ENCODE measurements at places on chromosomes 3 and 15.

- no peak for DNase-seq
These were observed 258.4 kb downstream of the OPA1 start for GRCh38 chr3:193851428-193851847.

DNA sequence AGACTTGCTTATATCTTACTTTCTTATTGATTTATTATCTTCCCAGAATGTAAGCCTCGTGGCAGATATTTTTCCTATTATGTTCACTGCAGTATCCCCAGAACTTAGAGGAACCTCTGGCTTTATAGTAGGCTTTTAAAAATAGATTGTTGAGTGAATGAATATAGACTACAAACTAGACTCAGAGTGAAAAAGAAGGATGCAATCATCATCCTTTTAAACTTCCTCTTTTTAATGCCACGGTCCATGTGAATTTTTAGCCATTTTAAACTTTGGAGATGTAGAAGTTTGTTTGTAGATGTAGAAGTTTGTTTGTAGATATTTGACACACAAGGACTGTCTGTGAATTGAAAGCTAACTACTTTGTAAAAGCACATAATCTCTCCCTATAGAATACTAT, 7.2 kb upstream of the P2RY12 start:
- no peak for DNase-seq

GRCh38 chr15:69090197-69090948, 70.1 kb upstream of the GLCE start:
- no peak for DNase-seq

GRCh38 chr3:129230311-129231019, 18.9 kb upstream of the COPG1 start:
- DNase-seq, result no peak

GRCh38 chr15:50355980-50356379, 982 bp upstream of the GABPB1 start:
- DNase-seq, result no peak

DNA sequence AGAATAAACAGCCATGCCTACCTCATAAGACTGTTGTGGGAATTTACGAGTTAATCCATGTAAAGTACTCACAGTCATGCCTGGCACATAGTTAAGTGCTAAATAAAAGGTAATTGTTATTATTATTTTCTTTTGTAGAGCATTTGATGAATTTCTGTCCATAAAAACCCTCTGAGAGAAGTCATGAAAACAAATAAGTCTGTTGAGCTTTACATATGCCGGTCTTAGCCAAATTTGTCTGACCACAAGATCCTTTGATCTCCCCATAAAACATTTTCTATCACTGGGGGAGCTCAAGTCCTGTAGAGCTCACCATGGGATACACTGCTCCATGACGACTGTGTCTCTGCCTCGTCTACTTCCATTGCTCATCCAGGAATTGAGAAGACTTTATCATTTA, 114.0 kb downstream of the MAGI1 start:
- DNase-seq, result no peak

GRCh38 chr3:20123131-20123652, 62.8 kb downstream of the SGO1 start:
- DNase-seq, result no peak

DNA sequence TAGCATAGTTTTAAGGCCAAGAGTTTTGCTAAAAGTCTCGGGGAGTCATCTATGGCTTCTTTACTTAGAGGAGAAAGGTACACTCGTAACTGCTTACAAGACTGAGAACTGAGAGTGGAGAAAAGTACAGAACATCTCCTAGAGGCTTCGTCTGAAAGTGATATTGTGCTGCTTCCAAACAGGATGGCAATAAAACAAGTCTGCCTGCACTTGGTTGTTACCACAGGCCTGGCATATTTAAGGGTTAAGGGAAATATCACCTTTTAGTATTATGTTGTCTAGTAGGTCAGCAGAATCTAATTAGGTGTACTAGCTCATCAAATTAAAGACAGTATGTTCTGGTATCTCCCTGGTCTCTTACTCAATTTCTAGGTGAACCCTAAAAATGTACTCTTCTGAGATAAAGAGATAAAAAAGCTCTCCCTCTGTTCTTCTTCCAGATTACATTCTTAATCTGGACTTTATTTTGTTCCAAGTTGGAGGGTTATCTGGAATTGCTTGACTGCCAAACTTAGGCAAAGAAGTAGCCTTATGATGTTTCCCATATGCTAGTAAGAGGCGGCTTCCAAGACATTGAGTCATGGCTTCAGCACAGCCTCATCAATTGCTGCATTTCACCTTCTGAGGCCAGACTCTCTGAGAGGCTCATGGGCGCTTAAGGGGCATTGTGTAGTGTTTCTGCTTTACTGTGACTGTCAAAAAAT, 181.3 kb downstream of the LSAMP start:
- no peak for DNase-seq

- no peak for DNase-seq
These were observed 148.0 kb upstream of the TPM1 start for GRCh38 chr15:62894322-62895085.

DNA sequence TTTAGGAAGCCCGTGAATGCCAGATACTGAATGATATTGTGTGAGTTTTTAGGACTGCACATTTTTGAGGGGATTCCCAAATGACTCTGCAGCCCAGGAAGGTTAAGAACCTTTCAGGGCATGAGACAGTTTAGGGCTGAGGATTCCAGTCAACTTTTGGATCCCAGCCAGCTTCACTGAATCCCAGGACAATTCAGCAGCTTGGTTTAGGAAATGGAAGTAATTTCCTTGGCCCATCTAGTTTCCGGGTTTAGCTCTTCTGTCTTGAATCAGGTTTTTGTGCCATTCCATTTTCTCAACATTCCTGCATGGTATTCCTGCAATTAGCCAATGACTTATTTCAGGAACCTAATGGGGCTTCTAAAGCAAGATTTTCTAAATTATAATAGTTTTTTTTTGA, 253.9 kb downstream of the LSAMP start:
- DNase-seq, result no peak
